ENCODE measurements at places on chromosomes 2 and 18. TPM values are rescaled to one million over a fixed set of nuclear protein-coding genes. Genes with fewer than 3 reads are reported as not detected.

GRCh38 chr2:200655918-200656580 lies 70.2 kb downstream of the AOX1 start:
- DNase-seq, result no peak
- no peak overlapping the region for H3K27ac ChIP-seq
- no peaks in the 10 kb centered on the region for H3K4me1 ChIP-seq
- H3K4me3 ChIP-seq, result no peak overlapping the region
- H3K36me3 ChIP-seq, result no peaks in the 10 kb centered on the region
- no peaks in the 10 kb centered on the region for H3K27me3 ChIP-seq

GRCh38 chr2:230564805-230565779 lies 147.6 kb upstream of the CAB39 start:
- no peaks in the 10 kb centered on the region for H3K36me3 ChIP-seq
- H3K4me1 ChIP-seq, result no peaks in the 10 kb centered on the region
- DNase-seq, result no peak
- no peak overlapping the region for H3K27ac ChIP-seq
- no peak overlapping the region for H3K4me3 ChIP-seq

GRCh38 chr2:200863782-200864175 lies 679 bp downstream of the CLK1 start:
- no peak for DNase-seq
- no peaks in the 10 kb centered on the region for H3K4me1 ChIP-seq
- H3K27me3 ChIP-seq, result no peaks in the 10 kb centered on the region

The REG3A gene
- total RNA-seq, result not detected

DNA sequence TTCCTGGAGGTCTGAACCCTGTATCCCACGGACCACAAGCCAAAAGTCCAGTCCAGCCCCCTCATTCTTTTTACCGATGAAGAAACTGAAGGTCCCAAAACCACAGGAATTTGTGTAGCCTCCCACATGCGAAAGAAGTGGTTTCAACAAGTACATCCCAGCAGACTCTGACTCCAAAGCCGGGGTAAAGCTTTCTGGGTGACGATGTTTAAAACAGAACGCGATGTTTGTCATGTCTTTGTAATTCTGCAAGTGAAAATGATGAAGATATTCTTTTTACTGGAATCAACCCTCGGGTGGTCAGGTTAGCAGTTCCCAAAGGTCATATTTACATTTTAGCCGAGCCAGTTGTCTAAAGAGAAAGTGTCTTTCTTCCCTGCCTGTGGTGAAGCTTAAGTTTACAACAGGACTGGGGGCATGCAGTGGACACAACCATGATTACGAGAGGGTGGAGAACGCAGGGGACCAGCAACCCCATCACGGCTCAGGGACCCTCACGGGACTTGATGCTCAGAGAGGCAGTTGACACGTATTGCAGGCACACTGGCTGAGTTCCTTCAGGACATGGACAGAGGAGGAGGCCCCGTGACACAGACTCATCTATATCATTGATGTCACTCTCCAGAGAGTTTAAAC lies 17.8 kb upstream of the TMEM131 start:
- no peak overlapping the region for H3K4me3 ChIP-seq
- H3K4me1 ChIP-seq, result no peaks in the 10 kb centered on the region
- DNase-seq, result no peak
- H3K27ac ChIP-seq, result no peak overlapping the region
- no peaks in the 10 kb centered on the region for H3K36me3 ChIP-seq
- no peaks in the 10 kb centered on the region for H3K27me3 ChIP-seq

- H3K27me3 ChIP-seq, result no peaks in the 10 kb centered on the region
- H3K4me3 ChIP-seq, result no peak overlapping the region
- H3K36me3 ChIP-seq, result peaks cover 19% of the 10 kb centered on the region
- no peak for DNase-seq
Measured at GRCh38 chr2:101882769-101883307, 108.9 kb upstream of the IL1R2 start.

DNA sequence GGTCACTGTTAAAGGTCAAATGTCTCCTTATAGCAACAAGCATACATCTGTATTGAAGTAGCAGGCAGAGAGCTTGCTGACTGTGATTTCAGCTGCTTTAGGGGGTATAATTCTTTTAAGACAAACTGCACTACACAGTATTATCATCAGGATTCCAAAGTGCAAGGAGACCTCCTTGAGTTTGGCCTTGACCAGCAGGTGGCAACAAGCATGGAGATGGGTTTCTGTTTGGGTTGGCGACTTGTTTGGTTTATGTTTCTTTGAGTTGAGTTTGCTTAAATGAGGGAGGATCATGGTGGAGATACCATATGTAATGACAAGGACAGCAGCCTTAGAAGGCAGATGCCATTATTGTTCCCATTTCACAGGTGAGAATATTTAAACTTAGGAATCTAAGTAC lies 681.0 kb upstream of the ID2 start:
- no peak for DNase-seq
- H3K4me1 ChIP-seq, result no peaks in the 10 kb centered on the region
- H3K4me3 ChIP-seq, result no peak overlapping the region
- no peaks in the 10 kb centered on the region for H3K27me3 ChIP-seq

The ZNF396 gene
- 1.9 TPM for total RNA-seq

DNA sequence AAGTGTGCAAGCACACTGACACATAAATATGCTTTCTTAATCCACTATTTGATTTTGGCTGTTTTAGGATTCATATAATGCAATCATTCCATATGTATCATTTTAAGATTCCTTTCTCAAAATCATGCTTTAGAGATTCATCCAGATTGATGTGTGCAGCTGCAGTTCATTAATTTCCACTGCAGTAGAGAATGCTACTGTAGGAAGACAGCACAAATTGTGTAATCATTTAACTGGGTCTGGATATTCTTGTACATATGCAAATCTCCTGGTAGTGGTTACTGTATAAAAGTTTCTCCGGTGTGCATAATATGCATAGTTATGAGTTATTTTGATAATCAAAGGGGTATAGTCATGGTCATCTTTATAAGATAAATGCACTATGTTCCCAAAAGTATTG lies 502.5 kb upstream of the ACVR2A start:
- H3K4me1 ChIP-seq, result peaks cover 6% of the 10 kb centered on the region
- no peak overlapping the region for H3K4me3 ChIP-seq
- no peaks in the 10 kb centered on the region for H3K27me3 ChIP-seq
- no peaks in the 10 kb centered on the region for H3K36me3 ChIP-seq
- H3K27ac ChIP-seq, result no peak overlapping the region
- DNase-seq, result no peak

The CLASP1 gene
- total RNA-seq, result 117 TPM

All from sigmoid colon (tissue), 7 donors.